ENCODE measurements at places on chromosomes 1 and 21.

DNA sequence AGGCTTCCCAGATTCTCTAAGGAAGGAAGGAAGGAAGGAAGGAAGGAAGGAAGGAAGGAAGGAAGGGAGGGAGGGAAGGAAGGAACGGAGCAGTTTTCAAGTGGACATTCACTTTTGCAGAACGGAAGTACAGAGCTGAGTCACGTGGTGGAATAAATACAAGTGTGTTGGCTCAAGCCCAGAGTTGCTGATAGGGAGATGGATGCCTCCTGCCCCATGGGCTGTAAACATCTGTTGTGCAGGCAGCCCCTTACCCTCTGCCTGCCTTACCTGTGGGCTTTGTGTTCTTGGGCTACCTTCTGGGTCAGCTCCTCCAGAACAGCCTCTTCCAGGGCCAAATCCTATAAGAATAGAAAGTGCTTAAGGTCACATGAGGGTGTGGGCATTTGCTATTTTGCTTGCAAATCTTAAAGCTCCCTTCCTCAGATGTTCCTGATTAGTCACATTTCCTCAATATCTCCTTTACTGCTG lies 121.7 kb downstream of the SMYD2 start:
- DNase-seq: no peak

GRCh38 chr1:173405281-173405680 lies 71.9 kb upstream of the PRDX6 start:
- DNase-seq: no peak

DNA sequence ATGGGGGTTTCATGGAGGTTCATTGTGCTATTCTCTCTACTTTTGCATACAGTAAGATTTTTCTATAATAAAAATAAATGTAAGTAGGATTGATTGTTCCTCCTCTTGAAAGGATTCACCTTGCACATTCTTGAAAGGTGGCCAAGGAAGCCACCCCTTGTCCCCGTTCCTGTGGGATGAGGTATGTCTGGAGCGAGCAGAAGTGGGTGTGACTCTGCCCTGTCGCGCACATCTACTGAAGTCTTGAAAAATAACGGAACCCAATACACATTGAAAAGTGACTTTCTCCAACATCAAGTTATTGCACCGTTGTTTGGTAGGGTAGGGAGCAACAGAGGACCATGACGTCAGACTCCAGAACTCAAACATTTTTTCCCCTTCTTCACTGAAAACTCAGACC lies 46.8 kb upstream of the USP1 start:
- DNase-seq: no peak

DNA sequence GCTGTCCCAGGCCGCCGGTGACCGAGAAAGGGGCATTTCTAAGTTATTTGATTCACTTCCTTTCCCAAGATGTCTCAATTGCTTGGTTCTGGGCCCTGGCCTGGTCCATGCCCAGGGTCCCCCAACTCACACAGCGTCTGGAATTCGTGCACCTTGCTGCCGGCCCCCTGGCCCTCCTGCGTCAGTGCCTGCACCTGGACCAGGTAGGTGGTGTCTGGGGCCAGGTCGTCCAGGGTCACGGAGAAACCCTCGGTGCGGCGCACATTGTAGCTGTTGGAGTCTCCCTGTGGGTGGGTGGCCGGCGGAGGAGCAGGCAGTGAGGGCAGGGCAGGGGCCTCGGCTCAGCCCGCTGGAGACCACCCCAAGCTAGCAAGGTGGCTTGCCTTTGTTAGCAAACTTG lies 21.0 kb downstream of the EPHA2 start:
- DNase-seq: no peak

GRCh38 chr1:31689854-31690253 lies 14.0 kb downstream of the COL16A1 start:
- no peak for DNase-seq

DNA sequence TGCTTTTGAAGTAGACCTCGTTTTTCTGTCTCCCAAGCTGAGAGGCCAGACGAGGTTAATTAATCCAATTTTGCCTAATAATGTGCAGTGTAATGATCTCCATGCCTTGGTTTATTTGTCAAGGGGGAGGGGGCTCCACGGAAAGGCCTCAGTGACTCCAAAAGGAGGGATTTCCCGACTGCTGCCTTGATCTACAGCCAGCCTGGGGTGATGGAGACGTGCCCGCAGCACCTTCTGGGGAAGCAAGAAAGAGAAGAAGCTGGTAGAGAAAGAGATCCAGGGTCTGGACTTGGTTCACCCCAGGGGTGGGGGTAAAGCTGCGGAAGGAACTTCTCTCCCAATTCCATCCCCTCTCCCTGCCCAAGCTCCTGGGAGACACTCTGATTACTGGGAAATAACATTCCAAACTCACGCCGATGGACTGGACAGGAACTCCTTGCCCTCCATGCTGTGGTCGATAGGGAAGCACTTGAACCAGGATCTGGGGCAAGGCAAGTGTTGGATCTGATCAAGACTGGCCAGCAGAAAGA lies 44.1 kb upstream of the SIM2 start:
- DNase-seq: no peak

GRCh38 chr1:188715566-188715965 lies 1762.1 kb downstream of the BRINP3 start:
- no peak for DNase-seq

DNA sequence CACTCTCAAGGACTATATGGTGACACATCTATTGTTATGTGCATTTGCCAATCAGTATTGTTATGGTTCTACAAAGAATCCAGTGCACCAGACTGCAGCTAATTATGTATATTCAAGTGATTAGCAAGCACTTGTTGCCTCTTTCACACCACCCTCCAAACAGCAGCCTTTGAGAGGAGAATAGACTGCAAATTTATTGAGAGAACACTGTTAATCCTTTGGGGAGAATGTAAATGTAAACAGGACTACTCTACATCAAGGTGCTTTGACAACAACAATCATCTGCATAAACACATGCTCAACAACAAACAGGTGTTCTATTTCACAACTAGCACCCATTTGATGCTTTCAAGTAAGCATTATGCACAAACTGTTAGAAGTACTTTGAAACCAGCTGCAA lies 117.4 kb downstream of the AKT3 start:
- DNase-seq: no peak

DNA sequence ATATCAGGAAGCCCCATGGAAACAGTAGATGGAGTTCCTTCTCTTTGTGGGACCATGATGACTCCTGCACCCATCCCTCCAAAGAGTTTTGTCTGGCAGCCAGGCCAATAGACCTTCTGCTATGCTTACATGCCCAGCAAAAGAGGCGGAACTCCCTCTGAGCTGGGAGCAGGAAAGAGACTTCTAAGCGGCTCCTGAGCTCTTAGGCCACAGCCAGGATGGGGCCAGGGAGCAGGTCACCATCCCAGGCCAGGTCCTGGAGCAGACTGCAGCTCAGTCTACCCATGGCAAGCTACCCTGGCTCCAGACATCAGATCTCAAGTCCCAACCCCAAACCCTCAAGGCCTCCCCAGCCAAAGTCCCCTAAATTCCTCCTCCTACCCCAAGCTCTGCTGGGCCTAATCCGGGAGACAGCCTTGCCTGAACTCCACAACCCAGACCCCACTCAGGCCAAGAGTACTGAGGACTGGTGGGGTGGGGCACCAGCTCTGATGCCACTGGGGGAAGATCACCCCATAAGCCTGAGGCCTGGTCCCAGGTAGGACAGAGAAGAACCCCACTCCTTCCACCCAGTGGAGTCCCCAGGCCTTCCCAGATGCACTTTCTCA lies 387.9 kb downstream of the MATN1 start:
- DNase-seq: no peak

DNA sequence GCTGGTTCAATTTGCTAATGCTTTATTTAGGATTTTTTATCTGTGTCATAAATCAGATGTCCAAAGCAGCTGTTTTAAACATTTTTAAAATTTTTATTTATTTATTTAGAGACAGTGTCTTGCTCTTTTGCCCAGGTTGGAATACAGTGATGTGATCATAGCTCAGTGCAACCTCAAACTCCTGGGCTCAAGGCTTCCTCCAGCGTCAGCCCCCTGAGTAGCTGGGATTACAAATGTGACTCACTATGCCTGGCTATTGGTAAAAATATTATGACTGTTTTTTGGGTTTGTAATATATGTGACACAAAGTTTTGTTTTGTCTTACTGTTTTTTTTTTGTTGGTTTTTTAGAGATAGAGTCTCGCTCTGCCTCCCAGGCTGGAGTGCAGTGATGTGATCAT lies 11.8 kb downstream of the ZBED6 start:
- DNase-seq: no peak

GRCh38 chr1:167837326-167837725 lies 76.6 kb downstream of the ADCY10 start:
- DNase-seq: no peak
